ENCODE measurements at places on chromosomes 5 and 9.

DNA sequence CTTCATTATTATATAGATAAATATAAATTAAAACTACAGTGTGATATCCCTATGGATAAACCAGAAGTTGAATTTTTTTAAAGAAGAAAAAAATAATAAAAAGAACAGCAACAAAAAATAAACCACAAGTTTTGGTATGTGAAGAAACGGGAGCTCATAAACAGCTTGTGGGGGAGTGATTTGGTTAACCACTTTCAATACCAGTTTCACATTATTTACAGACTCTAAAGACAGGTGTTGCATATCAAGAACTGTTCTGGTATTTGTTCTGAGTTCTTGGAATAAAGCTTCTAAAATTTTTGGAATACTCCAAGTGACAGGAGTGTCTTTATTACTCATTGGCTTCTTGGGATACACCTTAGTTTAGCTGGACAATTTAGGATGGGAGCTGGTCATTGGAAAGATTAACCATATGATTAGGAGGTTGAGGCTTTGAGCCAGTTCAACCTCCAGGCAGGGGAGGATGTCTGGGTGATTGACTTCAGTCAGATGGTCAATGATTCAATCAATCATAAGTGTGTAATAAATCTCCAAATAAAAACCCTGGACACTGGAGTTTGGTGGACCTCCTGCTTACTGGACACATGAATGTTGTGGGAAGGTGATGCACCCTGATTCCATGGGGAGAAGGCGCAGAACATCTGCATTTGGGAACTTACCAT lies 2223.1 kb upstream of the C9orf72 start:
- no peak for DNase-seq

DNA sequence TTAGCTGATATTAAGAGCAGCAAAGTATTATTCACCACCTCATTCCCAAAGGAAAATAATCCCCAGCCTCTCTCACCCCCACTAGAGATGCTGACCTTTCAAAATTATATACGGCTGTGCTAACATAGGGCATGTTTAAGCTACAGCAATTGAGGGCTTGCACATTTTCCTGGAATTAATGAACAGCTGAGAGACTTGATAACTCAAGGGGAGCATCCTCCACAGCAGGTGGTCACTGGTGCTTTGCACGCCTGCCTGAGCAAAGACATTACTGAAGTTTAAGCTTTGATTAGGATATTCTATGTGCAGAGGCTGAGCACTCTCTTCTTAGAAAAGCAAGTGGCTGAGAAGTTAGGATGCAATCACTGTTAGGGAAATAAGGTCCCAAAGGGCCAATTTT lies 230.9 kb downstream of the FAM114A2 start:
- DNase-seq: no peak

GRCh38 chr5:125377141-125377540 lies 630.7 kb upstream of the ZNF608 start:
- no peak for DNase-seq

DNA sequence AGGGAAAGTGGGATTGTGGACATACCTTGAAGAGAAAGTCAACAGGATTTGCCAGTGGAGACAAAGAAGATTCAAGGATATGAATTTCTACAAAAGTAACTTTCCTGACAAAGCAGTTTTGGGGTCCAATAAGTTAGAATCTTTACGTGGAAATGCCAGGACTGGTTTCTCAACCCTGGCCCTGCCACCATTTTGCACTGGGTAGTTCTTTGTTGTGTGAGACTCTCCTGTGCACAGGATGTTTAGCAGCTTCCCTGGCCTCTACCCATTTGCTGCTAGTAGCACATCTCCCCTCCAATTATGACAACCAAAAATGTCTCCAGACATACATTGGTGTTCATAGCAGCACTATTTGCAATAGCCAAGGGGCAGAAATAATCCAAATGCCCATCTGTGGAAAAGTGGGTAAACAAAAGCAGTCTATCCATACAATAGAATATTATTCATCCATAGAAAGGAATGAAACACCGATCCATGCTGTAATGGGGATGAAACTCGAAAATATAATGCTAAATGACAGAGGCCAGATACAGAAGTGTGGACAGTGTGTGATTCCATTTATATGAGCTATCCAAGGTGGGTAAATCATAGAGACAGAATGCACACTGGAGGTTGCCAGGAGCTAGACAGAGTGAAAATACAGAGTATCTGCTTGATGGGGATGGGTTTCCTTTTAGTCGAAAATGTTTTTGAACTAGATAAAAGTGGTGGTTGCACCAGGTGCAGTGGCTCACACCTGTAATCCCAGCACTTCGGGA lies 91.4 kb downstream of the NSUN2 start:
- DNase-seq: no peak

GRCh38 chr9:3277200-3277599 lies 248.6 kb downstream of the RFX3 start:
- no peak for DNase-seq

DNA sequence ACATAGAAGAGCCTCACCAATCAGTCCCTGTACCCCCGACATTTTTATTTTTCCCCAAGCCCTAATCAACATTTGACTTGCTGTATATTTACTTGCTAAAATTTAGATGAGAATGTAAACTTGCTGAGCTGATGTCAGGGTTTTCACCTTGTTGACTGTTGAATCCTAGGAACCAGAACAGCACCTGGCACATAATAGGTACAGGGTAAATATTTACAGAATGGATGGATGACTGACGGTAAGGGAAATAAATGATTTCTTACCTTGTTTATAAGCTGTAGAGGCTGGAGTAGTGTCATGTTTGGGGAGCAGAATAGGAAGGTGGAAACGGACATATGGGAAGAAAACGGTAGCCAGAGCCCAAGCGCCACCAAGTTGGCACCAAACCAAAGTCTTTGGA lies 107.0 kb upstream of the NUDT12 start:
- no peak for DNase-seq

DNA sequence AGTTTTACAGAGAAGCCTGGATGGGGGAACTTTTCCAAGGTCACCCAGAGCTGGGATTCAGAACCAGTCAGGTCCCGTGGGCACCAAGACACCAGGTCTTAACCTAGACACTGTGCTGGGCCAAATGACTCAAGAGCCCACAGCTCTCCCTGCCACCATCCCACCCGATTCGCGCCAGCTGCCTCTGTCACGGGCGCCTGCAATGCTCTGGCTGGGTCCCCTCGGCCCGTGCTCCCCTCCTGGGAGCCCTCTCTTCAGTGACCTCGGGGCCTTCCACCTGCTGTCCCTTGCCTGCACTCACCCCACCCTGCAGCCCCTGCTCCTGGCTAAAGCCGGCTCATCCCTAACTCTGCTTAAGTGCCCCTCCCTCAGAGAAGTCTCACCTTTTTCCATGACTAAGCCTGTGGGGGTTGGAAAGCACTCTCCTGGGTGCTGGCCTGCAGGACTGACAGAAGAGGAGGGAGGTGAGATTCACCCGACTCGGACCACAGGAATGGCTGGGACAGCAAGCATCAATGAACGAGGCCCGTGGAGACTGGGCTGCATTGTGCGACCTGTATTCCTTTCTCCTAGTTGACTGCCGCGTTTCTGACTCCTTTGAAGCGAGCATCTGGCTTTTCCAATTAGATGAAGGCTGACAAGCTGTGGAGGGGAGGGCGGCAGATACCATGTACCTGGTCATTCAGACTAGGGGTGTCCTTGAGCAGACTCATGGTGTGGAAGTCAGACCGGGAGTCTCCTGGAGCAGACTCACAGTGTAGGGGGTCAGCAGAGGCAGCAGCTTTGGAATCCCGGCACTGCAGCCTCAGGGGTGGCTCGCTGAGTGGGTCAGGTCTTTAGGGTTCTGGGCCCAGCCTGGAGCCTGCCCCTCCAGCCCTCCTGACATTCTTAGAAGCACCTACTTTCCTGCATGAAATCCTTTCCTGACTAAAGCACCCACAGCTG lies 5.8 kb upstream of the IL4 start:
- no peak for DNase-seq

GRCh38 chr5:173866243-173866857 lies 21.8 kb upstream of the CPEB4 start:
- DNase-seq: no peak

GRCh38 chr5:179905161-179905560 lies 2.5 kb downstream of the TBC1D9B start:
- DNase-seq: no peak

DNA sequence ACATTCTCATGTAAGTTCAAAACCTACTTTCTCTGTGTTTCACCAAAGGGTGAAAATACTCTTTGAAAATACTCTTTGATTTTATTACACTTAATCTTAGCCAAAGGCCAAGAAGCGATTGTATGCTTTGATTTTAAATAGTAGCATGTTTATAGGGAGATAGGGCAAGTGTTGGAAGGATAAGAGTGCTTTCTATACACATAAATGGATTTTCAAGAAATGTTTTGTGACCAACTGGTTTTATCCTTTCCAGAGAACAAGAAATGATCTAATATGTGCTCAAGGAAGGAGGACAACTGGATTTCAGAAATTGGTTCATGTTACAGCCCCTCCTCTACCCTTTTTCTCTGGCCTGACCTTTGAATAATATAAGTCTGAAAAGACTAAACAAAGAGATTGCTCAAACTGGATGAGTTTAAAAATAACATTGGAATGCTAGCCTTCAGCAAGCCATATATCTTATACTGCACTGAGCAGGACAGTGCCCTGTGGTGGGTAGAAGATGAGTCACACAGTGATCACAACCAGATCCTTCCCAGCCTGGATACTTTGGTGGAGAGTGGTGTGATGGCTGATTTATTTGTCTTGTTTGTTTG lies 13.1 kb downstream of the PALM2AKAP2 start:
- DNase-seq: no peak

DNA sequence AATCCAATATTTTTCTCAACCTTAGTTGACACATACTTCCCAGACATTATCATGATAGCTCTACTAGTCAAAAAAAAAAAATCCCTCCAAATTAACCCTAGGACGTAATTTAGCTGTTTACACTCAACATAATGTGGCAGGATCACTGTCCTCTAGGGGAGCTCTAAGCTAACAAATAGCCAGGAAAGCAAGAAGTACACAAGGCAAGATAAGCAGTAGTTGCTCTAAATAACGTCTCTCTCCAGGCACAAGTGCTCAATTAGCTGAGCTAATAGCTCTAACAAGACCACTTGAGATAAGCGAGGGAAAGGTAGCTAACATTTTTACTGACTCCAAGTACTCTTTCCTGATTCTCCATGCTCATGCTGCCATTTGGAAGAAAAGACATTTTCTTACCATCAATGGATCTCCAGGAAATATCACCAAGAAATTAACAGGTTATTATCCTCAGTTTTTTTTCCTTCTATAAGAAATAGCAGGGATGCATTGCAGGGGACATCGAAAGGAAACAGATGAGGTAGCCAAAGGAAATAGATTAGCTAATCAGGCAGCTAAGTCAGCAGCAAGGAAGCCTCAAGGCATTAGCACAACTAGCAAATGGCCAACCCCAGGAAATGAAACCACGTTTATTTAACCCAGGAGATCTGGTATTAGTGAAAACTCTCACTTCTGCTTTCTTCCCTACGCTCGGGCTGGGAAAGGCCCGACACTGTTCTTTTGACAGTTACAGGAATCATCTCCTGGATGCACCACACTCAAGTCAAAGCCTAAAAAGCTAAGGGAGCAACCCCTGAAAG lies 614.1 kb downstream of the PTPRD start:
- no peak for DNase-seq

GRCh38 chr5:115558388-115558956 lies 13.9 kb upstream of the FEM1C start:
- DNase-seq: no peak

DNA sequence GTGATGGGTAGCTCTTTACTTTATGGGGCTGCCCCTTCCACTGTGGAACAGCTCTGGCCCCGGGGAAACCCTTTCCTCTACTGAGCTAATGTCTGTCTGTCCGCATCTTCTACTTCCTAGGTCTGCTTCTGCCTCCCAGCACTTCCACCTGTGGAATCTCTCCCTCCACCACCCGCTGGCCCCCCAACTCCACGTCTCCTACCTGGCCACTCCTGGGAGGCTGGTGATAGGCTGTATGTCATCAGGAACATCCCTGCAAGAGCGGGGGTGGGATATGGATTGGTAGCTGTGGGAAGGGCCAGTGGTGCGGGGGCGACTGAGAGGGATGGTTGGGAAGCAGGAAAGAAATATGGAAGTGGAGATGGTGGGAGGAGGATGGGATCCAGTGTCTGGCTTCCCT lies 9.2 kb downstream of the ALAD start:
- DNase-seq: no peak

DNA sequence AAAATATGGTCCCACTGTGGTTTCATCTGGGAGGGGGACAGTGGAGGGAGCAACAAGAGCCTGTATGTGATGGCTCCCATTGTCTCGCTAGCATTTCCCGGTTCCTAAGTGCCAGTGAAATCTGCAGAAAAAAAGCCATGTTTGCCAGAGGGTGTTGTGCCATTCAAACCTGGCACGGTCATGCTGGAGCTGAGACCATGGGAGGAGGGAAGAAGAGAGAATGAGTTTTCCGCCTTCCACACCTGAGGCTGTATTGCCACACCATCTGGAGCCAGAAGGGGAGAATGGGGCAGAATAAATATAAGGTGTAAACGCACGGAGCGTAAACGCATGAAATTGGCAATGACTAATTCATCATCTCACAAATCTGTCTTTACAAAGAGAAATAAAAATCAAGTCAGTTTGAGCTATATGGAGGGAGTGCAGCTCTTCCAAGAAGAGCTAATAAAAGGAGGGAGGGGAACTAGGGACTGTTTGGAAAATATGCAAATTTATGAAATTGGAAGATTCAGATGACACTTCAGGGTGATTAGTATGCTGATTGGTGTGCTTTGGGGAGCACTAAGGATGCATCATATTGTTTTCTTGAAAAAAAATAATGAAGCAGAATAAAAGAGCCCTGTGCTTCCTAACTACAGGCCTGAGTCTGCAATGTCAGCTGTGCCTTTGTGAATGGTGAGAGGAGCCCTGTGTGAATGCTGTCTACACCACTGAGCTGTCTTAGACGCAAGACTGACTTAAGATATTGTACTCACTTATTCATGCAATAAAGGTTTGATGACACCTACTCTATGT lies 237.9 kb downstream of the NSG2 start:
- no peak for DNase-seq

- DNase-seq: no peak
Observed at GRCh38 chr5:96144289-96144688, 182.6 kb upstream of the ELL2 start.

DNA sequence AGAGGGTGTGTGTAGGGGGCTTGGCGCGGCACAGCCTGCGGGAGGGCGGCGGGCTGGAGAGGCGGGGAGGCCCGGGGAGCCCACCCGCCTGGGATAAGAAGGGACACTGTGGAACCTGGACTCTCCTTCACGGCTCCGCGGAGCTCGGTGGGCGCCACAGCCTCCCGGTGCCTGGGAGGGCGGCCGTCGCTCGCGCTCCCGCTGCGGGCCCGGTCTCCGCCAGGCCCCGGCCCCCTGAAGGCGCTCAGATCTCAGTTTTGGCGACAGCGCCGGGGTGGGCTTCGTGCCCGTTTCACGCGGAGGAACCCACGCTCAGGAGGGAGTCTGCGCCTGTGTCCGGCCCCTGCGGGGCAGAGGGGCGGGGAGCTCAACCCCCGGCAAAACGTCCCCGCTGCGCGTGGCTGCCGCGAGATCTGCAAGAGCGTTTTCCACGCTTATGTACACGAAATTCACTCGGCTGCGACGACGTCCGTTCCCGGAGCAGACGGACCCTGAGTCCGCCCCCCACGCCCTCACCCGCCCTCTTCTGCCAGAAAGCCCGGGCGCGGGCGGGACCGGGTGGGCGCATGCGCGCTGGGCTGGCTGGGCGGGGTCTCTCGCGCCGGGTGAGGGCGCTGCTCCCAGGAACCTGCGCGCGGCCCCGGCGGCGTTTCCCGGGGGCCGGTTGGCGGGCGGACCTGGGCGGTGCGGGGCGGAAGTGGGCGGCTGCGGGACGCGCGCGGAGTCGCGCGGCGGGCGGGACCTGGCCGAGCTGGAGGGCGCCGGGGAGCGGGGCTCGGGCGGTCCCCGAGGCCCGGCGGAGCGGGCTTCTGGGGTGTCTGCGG lies at the start of gene NELFB:
Gene NELFB (plus strand): TSS at position 704 of the 824 bp plus-strand sequence.
- DNase-seq: peak; percentile 100
